ENCODE measurements at places on chromosomes 1 and 21.
A peak's percentile ranks its signal among the peaks of the same experiment; 100 is the strongest.

DNA sequence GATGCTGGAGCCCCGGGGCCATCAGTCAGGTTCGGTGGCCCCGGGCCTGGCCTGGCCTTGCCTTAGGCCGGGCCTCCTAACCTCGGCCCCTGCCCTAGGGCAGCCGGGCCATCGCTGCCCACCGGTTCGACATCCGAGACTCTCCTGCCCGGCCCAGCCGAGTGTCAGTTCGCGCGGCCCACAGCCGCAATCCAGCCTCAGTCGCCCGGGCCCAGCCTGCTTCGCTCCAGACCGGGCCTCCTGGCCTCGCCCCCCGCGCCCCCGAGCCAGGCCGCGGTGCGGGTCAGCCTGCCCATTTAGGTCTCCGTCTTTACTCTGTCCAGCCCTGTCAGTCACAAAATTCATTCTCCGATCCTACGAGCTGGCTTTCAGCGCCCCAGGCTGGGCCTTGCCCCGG lies 777 bp downstream of the LRRC41 start:
- peaks cover 41% of the 10 kb centered on the region for H3K4me1 ChIP-seq
- peaks cover 42% of the 10 kb centered on the region for H3K36me3 ChIP-seq
- H3K4me3 ChIP-seq: peak overlapping the region; percentile 99
- no peak for DNase-seq

- no peak for DNase-seq
- H3K36me3 ChIP-seq: peaks cover 44% of the 10 kb centered on the region
Observed at GRCh38 chr1:246595146-246595545, 28.9 kb downstream of the CNST start.

GRCh38 chr1:161768986-161769672 lies 3.0 kb downstream of the ATF6 start:
- peaks cover 7% of the 10 kb centered on the region for H3K36me3 ChIP-seq
- H3K4me3 ChIP-seq: no peak overlapping the region
- H3K27ac ChIP-seq: no peak overlapping the region

- no peak overlapping the region for H3K27ac ChIP-seq
- H3K36me3 ChIP-seq: peaks cover 9% of the 10 kb centered on the region
- H3K27me3 ChIP-seq: peaks cover 80% of the 10 kb centered on the region
- H3K4me1 ChIP-seq: peaks cover 37% of the 10 kb centered on the region
- H3K4me3 ChIP-seq: peak overlapping the region; percentile 44
- no peak for DNase-seq
Observed at GRCh38 chr1:90730243-90731022, 13.3 kb upstream of the BARHL2 start.

DNA sequence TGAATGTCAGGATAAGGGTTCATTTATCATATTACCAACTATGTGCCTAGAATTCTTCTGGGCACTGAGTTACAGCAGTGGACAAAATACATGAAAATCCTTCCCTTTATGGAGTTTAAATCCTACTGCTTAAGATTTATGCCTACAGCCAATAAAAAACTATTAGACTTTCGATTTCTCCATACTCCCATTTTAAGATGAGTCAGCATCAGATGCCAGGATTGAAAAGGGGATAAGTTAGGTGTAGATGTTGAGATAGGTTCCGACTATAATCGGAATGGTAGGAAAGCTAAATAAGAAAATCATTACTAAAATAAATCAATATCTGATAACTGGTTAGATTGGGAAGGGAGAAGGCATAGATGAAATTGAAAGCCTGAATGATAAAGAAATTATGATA lies 3.2 kb upstream of the COL24A1 start:
- H3K27me3 ChIP-seq: peaks cover 25% of the 10 kb centered on the region
- peaks cover 9% of the 10 kb centered on the region for H3K4me1 ChIP-seq
- no peak overlapping the region for H3K4me3 ChIP-seq
- H3K27ac ChIP-seq: no peak overlapping the region

DNA sequence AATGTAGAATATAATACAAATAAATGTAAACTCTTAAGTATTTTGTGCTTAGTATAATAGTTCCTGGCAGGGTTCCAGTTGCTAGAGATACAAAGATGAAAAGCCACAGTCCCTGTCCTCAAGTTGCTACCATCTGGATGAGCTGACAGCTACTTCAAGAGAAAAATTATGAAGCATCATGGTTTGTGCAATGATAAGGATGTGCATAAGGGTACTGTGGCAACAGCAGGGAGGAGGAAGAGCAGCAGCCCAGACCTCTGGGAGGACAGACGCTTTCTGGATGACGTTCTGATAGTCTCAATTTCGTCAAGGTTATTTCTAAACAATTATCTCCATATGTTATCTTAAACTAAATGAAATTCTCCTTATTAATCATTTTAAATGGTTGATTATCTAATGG lies 198.9 kb downstream of the NTNG1 start:
- H3K4me1 ChIP-seq: no peaks in the 10 kb centered on the region
- DNase-seq: no peak
- no peak overlapping the region for H3K4me3 ChIP-seq
- no peaks in the 10 kb centered on the region for H3K27me3 ChIP-seq
- H3K36me3 ChIP-seq: no peaks in the 10 kb centered on the region

GRCh38 chr1:83581747-83582146 lies 417.2 kb downstream of the TTLL7 start:
- H3K27ac ChIP-seq: no peak overlapping the region
- DNase-seq: no peak
- H3K27me3 ChIP-seq: no peaks in the 10 kb centered on the region
- H3K4me3 ChIP-seq: no peak overlapping the region

- no peak for DNase-seq
- H3K4me1 ChIP-seq: peaks cover 12% of the 10 kb centered on the region
- no peak overlapping the region for H3K4me3 ChIP-seq
- no peaks in the 10 kb centered on the region for H3K36me3 ChIP-seq
- no peaks in the 10 kb centered on the region for H3K27me3 ChIP-seq
Observed at GRCh38 chr1:108097018-108097417, 103.1 kb downstream of the SLC25A24 start.

GRCh38 chr1:26994020-26994786 lies 711 bp downstream of the TRNP1 start:
- peaks cover 49% of the 10 kb centered on the region for H3K27me3 ChIP-seq
- no peak overlapping the region for H3K27ac ChIP-seq
- DNase-seq: peak; percentile 37
- H3K4me1 ChIP-seq: peaks cover 21% of the 10 kb centered on the region
- peak overlapping the region; percentile 74 for H3K4me3 ChIP-seq

DNA sequence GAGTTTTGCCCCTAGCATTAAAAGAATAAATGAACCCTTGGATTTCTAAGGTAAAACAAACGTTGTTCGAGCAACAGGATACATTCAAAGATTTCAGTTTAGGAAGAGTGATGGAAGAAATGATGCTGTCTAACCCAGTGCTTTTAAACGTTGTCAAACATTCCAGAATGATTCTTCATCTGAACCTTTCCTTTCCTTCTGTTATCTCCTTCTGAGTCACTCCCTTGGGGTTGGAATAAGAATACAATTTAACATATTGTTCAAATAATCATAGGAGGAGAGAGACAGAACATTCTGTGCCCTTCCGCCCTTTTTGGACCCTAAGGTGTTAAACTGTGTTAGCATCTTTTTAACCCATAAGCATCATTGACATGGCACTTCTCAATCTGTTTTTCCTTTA lies 61.1 kb upstream of the RCOR3 start:
- no peak overlapping the region for H3K4me3 ChIP-seq
- H3K4me1 ChIP-seq: no peaks in the 10 kb centered on the region
- peaks cover 1% of the 10 kb centered on the region for H3K27me3 ChIP-seq
- no peaks in the 10 kb centered on the region for H3K36me3 ChIP-seq
- DNase-seq: no peak

- no peaks in the 10 kb centered on the region for H3K27me3 ChIP-seq
- no peaks in the 10 kb centered on the region for H3K36me3 ChIP-seq
- peak; percentile 22 for DNase-seq
- H3K4me1 ChIP-seq: peaks cover 20% of the 10 kb centered on the region
Observed at GRCh38 chr1:194225821-194226220, 1039.4 kb upstream of the B3GALT2 start.

GRCh38 chr1:180275726-180276125 lies 45.7 kb downstream of the LHX4 start:
- DNase-seq: no peak
- H3K4me1 ChIP-seq: no peaks in the 10 kb centered on the region
- H3K27ac ChIP-seq: no peak overlapping the region

DNA sequence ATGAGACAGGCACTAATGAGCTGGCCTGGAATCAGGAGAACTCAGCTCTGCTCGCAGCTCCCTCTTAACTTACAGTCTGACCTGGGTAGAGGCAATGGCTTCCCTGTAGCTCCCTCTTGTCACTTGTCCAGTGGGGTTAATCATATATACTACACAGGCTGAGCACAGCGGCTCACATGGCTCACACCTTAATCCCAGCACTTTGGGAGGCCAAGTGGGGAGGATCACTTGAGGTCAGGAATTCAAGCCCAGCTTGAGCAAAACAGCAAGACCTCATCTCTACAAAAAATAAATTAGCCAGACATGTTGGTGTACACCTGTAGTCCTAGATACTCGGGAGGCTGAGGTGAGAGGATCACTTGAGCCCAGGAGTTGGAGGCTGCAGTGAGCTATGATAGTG lies 4.2 kb downstream of the S100A6 start:
- H3K4me1 ChIP-seq: peaks cover 53% of the 10 kb centered on the region
- peaks cover 17% of the 10 kb centered on the region for H3K36me3 ChIP-seq
- no peaks in the 10 kb centered on the region for H3K27me3 ChIP-seq
- no peak for DNase-seq
- peak overlapping the region; percentile 96 for H3K27ac ChIP-seq

- H3K4me1 ChIP-seq: no peaks in the 10 kb centered on the region
- DNase-seq: no peak
- no peaks in the 10 kb centered on the region for H3K36me3 ChIP-seq
Observed at GRCh38 chr1:170305777-170306512, 160.2 kb downstream of the NTMT2 start.

DNA sequence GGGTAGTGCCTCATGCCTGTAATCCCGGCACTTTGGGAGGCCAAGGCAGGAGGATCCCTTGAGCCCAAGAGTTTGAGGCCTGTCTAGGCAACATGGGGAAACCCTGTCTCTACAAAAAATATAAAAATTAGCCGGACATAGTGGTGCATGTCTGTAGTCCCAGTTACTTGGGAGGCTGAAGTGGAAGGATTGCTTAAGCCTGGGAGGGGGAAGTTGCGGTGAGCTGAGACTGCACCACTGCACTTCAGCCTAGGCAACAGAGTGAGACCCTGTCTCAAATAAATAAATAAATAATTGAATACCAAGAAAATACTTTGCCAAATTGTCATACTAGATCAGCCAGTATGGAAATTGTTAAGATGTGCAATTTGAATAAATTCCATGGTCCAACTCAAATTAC lies 5.9 kb upstream of the RBBP5 start:
- peaks cover 3% of the 10 kb centered on the region for H3K4me1 ChIP-seq
- H3K27ac ChIP-seq: no peak overlapping the region
- H3K36me3 ChIP-seq: no peaks in the 10 kb centered on the region
- no peaks in the 10 kb centered on the region for H3K27me3 ChIP-seq

DNA sequence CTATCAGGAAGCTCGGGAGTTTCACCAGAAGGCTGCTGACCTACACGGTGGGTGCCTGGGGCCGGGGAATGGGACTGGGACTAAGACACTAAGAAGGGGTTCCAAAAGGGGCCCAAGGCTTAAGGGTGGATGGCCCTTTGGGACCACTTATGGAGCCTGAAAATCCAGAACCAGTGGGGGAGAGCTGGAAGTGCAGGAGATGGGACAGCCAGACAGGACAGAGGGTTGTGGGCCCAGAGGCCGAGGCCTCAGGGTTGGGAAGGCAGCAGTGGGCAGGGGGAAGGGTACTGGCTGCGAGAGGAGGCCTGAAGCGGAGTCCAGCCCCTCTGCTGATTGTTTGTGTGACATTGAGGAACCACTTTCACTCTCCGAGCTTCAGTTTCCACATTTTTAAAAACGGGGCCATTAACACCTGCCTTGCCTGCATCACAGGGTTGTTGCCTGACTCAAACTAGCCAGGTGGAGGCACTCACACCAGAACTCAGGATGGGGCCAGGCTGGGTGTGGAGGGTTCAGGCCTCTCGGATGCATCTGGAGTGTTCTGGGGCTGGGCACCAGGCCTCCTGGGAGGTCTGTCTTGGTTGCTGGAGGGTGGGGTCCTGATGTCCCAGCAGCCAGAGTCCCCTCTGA lies 3.0 kb downstream of the TTC24 start:
- peak overlapping the region; percentile 90 for H3K4me3 ChIP-seq
- H3K36me3 ChIP-seq: peaks cover 25% of the 10 kb centered on the region
- DNase-seq: peak; percentile 77
- peak overlapping the region; percentile 99 for H3K27ac ChIP-seq

DNA sequence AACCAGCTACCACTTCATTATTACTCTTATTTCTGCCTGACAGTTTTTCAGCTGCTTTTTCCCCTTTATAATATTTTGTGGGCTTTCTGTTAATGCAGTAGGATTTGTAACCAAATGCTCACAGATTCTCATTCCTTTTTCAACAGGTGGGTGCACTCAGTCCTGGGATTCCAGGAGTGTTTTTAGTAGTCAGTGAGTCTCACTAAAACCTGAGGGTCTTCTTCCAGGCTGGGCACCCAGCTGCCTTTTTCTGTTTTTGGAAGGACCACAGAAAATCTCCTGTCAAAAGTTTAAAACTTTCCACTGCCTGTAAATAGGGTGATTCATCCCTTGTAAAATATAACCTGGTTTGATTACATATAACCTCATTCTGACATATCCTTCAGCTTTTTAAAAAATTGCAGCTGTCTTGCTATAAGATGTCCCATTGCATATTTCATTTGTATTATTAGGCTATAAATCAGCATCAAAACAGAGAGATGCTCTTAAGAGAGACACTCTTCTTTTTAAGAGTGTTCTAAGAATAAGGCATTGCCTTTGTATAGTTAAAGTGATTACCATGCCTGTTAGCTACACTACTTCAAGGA lies 16.8 kb upstream of the CEP350 start:
- no peak for DNase-seq
- H3K4me3 ChIP-seq: no peak overlapping the region
- H3K27ac ChIP-seq: no peak overlapping the region
- peaks cover 1% of the 10 kb centered on the region for H3K27me3 ChIP-seq
- H3K36me3 ChIP-seq: no peaks in the 10 kb centered on the region

GRCh38 chr21:42861311-42861847 lies 18.0 kb downstream of the WDR4 start:
- peaks cover 8% of the 10 kb centered on the region for H3K4me1 ChIP-seq
- no peak for DNase-seq
- no peak overlapping the region for H3K27ac ChIP-seq
- H3K36me3 ChIP-seq: peaks cover 45% of the 10 kb centered on the region
- H3K27me3 ChIP-seq: no peaks in the 10 kb centered on the region

Measured in activated CD8-positive, alpha-beta T cell treated with anti-CD3 and anti-CD28 coated beads for 36 hours (primary cell).